Esophagus squamous epithelium (tissue), 5 donors: ENCODE measurements at places on chromosomes 2 and 18.

- no peak for DNase-seq
These were observed 39.6 kb downstream of the HS1BP3 start for GRCh38 chr2:20611077-20611843.

- no peak for DNase-seq
These were observed 1195.7 kb upstream of the ZEB2 start for GRCh38 chr2:145715601-145716000.

- DNase-seq = no peak
These were observed 81.4 kb downstream of the CDCA7 start for GRCh38 chr2:173436088-173436487.

- DNase-seq = no peak
These were observed 57.3 kb upstream of the PHLPP1 start for GRCh38 chr18:62658028-62658427.

DNA sequence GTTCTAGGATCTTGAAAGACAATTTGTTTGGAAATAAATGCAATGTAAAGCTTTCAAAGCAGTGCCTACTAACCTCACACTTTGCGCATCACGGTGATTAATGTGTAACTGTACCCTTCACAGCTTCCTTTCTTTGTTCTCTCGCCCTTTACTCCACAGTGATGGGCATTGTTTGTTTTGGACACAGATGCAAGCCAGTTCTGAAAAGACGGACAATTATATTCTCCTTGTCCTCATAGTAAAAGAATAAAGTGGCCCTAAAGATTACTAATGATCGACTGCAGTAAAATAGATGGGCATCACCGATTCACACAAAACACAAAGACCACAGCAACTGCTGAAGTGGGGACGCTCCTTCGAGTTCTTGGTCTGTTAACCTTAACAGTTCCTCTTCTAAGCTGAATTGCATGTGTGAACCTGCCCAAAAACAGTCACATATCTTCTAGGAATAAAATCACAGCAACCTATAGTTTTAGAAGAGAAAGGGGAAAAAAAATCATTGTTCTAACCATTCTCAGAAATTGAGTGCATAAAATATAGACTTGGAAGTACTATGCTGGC is 7.7 kb downstream of the L3MBTL4 start:
- DNase-seq = no peak

DNA sequence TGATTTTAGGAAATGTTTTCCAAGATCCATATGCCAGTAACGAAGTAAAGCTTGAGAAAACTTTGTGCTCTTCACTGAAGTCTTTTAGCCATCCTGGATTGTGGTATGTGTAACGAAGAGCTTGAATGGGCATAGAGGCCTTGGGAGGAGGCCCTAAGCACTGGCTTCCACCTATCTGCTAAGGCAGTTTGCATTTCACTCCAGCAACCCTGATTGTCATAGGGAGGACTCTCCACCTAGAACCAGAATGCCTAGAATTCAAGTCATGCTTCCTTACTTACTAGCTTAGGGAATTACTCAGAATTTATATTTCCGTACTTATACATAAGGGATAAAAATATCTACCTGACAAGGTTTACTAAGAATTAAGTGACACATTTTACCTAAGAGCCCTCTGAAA is 451.5 kb downstream of the FBXO15 start:
- DNase-seq = no peak
